ENCODE measurements at places on chromosomes 16 and 17.

DNA sequence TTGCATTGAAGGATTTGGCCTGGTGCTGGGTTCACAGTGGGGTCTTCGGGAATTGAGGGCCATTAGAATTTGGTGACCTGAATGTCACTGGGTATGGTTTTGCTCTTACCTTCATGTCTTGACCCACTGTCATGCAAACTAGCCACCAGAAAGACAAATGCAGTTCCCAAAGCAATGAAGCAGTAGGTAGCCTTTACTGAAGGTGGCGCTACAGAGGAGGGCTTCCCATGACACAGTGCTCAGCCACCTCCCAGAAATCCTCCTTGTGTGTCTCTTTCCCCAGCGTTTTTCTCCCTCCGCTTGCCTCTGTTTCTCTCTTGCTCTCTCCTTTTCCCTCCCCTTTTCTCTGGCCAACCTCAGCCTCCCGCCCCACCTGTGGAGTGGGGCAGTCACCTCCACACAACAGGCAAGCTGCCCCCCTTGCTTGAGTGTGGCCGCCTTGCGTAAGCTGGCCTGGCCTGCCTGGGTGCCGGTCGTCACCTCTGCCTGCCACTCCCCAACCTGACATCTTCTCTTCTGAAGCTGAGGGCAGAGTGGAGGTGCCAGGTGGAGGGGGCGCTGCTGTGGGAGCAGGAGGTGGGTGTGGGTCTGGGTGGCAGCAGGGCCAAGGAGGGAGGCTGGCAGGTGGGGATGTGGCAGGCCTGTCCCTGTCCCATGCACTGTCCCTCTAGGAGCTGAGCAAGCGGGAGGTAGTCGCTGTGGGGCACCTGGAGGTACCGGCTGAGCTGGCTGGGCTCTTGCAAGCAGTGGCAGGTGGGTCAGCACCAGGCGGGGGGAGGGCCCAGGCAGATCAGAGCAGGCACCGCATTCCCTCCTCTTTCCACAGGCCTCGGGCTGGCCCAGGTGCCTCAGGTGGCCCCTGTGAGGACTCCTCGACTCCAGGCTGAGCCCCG lies 34.7 kb downstream of the MYO15A start:
- DNase-seq: no peak

DNA sequence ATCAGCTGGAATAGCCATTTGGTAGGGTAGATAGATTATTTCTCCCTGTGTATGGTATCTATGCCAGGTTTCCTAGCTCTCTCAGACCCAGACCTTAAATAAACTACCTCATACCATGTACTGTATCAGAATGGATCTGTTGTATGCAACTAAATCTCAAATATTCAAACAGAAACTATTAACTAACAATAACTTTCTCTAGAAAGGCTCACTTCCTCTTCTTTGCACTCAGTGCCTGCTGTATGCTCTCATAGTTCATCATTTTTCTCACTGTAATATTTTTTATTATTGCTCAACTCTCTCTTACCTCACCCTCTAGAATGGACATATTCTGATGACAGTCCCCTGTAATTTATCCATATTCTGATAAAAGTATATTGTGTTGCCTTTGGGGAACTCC lies 182.4 kb downstream of the TOX3 start:
- no peak for DNase-seq

DNA sequence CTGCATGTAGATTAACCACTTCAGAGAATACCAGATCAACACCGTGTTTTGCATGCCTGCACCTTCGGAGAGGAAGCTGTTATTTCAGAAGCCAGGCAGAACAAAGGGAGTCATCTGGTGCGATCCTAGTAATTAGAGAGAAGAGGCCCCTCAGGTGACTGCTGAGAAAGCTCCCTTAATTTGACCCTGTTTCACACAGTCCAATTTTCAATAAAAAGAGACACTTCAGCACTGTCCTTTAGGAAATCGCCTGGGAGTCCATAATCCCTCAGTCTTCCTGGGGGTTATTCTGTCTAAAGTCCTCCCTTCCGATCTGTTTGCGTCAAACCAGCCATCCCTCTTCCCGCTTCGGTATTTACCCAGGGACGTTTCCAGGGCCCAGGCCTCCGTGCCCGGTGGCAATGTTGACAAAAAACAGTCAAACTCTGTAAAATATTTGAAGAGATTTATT lies 23.4 kb upstream of the TNRC6C start:
- DNase-seq: no peak

GRCh38 chr17:57284583-57284982 lies 28.3 kb downstream of the MSI2 start:
- DNase-seq: no peak

DNA sequence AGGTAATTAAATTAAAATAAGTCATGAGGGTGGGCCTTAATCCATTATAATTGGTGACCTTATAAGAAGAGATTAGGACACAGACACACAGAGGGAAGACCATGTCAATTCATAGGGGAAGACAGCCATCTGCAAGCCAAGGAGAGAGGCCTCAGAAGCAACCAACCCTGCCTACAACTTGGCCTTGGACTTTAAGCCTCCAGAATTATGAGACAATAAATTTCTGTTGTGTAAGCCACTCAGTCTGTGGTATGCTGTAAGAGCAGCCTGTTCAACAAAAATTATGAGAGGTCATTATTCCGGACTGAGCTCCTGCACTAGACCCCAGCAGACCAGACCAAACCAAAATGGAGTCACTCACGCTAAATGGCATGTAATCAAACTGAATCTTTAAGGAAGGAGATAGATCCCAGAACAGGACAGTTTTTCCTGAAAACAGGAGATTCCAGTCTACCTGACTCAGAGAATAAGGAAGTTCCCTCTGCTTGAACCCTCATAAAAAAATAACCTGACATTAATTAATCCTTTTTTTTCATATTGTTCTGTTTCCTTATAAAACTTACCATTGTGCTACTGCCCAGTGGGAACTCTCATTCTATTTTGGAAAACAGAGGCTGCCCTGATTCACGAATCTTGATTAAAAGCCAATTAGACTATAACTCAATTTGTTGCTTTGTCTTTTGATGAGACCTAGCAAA lies 74.3 kb downstream of the DNAH3 start:
- no peak for DNase-seq

DNA sequence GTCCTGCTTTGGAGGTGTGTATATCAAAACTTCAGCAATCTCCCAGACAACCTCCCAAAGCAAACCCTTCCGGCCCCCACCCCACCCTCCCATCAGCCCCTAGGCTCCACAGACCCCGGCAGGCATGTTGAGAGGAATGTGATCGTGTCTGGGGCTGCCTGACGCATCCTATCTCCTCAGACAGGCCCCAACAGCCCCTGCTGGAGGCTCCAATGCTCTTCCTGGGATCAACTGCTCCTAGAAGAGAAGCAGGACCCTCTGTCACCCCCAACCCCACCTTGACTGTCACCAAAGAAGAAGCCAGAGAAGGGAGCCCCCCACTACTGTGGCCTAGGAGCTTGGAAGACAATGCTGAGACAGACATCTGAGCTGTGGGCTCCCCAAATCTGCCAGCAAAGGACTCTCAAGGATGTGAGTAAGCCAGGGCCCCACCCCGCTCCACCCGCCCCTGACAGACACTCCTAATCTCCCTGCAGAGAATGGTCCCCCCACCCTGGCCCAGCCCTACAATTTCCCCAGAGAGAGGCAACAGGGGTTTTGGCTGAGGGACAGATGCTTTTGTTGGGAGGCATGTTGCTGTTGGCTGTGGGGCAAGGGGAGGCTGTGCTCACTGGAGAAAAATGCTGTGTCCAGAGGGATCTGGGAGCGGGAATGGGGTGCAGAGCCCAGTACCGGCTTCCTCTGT lies 1.6 kb upstream of the KRT14 start:
- DNase-seq: no peak

GRCh38 chr16:4783951-4784336 lies 4.2 kb downstream of the SEPTIN12 start:
- no peak for DNase-seq

GRCh38 chr16:4733211-4733742 lies 794 bp downstream of the ANKS3 start:
- no peak for DNase-seq

- DNase-seq: no peak
These were observed 11.7 kb upstream of the ATP2C2 start for GRCh38 chr16:84356591-84357116.

DNA sequence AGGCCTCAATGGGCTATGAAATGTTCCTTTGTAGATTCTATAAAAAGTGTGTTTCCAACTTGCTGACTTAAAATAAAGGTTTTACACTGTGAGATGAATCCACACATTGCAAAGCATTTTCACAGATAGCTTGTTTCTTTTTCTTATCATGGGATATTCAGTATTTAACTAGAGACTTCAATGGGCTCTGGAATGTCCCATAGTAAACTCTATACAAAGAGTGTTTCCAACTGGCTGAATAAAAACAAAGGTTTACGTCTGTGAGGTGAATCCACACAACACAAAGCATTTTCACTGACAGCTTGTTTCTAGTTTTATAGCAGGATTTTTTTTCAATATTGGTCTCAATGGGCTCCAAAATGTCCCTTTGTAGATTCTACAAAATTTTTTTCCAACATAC lies 550.1 kb downstream of the KCNJ18 start:
- DNase-seq: no peak

DNA sequence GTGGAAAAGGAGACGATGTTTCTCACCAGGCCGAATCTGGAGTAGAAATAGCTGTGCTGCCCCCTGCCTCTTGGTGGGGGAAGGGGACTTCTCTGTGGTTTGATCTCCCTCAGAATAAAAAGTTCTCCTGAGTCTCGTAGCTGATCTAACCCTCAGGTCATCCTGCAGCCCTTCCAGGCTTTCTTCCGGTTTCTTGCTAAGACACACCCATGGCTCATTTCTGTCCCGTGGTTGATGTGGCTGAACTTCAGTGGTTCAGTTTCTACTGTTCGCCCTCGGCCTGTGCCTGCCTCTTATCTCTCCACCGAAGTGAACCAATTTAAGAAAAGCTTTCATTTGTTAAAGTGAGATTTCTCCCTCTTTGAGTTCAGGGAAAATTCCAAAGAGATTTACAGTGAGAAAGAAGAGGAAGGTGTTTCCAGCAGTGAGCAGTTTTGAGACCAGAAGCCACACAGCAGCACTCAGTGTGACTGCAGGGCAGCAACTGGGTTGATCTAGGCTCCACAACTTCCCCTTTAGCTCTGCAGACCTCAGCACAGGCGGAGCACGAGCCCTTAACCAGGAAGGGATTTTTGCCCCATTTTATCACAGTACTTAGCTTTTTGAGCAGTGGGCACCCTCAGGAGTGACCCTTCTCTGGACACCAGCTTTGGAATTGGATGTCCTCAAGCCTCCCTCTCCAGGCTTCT lies 34.9 kb upstream of the CACNG5 start:
- DNase-seq: no peak

GRCh38 chr16:55539049-55539448 lies 27.4 kb upstream of the CAPNS2 start:
- DNase-seq: no peak

GRCh38 chr17:57471868-57472368 lies 215.6 kb downstream of the MSI2 start:
- DNase-seq: no peak

DNA sequence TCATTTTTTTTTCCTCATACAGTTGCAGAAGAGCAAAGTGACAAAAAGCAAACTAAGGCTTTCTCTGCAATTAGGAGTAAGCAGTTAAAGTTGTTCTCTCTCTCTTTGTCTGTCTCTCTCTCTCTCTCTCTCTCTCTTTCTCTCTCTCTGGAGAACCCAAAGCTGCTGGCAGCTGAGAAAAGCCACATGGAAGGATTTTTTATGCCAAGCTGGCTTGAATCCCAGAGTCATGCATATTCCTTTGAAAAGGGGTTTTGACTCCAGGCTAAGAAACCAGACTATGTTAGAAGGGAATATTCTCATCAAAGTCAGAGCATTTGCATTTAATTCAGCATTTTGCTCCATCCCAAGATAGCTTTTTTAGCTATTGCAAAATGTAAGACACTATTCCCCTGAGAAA lies 1114.2 kb upstream of the GOT2 start:
- no peak for DNase-seq

DNA sequence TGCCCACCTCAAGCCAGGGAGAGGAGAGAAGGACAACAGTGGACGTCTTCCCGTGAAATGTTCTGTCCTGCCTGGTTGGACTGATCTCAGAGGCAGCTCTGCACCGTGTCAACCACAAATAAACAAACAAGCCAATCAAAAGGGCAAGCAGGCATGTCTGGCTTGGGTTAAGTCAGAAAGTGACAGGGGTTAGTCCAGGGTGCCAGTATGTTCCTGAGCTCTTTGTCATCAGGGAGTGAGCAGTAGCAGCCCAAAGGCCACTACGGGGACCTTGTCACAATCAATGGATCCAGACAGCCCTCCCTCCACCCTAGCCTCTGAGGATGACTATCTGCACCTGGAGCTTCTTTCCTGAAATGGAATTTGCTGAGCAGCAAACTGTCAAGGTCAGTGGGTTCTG lies 35.0 kb downstream of the CNGB1 start:
- DNase-seq: no peak

DNA sequence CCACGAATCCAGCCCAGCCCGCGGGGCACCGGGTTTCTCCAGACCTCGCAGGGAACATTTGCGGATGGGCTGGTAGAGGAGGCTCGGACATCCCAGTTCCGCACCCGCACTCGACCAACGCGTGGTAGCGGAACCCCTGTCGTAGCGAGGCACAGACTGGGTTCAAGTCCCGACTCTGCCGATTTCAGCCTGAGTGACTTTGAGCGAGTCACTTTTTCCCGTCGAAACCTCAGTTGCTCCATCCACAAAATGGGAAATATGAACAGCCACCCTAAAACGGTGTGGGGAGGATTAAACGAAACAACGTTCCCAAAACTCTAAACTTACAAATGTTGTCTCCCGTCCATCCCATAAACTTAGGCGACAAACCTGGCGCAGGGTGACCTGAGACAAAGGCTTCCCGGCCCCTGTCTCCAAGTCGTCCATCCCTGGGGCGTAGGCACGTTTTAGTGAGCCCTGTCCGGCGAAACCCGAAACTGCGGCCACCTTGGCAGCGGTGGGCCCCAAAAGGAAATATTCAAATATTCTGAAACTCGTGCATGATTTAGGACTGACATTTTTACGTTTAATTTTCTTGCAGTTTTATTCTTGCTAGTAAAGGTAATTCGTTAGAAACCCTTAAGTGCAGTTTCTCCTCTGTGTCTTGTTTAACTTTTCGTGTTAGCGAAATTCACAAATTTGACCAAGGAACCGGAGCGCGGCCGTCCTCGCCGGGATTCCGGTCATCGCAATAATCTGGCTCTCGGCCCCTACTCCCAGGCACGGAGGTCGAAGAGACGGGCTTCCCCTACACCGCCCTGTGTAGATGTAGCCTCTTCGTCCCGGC lies 1.9 kb upstream of the MLLT6 start:
- DNase-seq: peak; percentile 29

DNA sequence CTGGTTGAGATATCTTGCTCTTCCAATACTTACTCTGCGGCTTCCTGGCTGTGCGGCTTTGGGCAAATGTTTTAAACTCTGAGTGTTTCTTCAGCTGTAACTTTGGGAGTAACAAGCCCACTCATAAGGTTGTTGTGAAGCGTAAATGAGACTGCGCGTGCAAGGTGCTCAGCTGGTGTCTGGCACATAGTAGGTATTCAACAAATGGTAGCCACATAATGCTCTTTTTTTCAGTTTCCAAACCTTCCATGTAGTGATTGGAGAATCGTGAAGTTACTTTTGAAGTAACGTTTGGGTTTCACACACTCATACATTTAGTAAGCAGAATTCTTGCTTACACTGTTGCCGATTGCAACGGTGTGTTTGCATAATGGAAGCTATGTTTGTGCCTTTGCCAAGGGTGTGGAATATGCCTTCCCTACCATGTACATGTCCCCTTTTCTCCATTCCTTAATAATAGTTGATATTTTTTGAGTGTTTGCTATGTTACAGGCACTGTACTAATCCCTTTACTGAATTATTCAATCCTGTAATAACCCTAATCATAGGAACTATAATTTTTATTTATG lies 829 bp downstream of the DHRS7B start:
- DNase-seq: no peak
